Stimulated activated naive CD4-positive, alpha-beta T cell treated with Interleukin-2 at 50 U/mL for 16 hours (primary cell): ENCODE measurements at places on chromosomes 1 and 21.

- DNase-seq = no peak
Measured at GRCh38 chr1:147736883-147737282, 23.5 kb downstream of the GJA5 start.

GRCh38 chr1:28437264-28437923 is 67.9 kb downstream of the PHACTR4 start:
- DNase-seq = no peak

GRCh38 chr1:233180641-233181364 is 114.7 kb downstream of the PCNX2 start:
- no peak for DNase-seq

DNA sequence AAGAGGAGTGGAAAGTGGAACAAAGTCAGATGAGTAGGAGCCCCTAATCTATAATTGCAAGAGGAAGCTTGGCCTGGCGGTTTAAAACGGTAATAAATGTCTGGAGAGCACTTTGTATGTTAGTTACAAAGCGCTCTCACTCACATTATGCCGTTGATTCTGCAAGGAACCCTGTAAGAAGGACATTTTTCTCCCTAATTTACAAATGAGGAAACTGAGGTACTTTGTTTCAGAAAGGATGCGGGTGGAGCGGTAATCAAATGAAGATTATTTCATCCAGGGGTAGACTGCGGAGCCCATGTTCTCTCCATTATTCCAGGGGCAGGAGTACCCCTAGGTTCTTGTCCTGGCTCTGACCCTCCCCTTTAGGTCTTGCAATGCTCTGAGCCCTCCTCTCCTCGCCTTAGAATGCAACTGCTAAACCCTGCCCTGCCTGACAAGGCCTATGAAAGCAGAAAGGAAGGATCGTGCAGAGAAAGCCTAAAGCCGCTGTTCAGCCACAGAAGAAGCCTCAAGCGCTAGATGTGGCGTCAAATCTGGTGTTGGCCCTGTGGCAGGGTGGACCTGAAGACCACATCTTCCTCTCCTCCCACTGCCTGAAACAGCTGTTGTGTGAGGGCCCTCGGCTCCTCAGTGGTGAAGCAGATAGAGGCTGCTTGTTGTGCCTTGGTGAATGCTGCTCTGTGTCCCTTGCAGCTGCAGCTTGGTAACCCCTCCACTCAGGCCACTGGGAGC is 588 bp upstream of the PACC1 start:
- DNase-seq = no peak

DNA sequence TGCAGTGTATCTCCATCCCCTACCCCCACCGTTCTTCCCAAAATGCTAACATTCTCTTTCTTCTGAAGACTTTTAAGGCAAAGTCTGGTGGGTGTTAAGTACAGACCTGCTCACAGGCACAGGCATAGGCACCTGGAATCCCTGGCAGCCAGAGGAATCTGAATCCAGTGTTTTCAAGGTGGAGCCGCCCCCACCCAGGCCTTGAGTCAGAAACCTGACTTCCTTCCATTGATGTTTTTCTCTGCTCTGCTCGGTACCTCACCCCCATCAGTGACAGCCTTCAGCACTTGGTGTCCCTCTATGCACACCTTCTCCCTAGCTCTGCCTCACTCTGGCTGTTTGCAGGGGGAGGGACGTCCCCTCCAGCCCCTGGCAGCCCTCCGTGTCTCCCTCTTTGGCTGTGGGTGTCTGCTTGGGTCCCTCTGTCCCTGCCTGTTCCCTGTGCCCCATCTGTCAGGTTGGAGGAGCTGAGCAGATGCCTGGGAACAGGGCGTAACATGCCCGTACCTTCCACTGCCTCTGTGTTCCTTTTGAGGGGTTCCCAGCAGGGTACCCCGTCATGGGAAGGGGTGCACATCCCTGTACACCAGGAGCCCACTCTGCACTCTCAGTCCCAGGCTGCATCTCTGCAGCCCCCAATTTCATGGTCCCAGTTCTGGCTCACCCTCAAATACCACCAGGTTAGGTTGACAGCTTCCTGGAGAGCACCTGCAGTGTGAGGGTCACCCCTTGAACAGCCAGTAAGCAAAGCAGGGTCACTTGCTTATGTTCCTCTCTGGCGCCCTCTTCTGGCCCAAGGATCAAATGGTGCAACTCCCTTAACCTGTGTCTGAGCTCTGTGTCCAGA is 6.7 kb downstream of the NCDN start:
- peak; percentile 70 for DNase-seq

DNA sequence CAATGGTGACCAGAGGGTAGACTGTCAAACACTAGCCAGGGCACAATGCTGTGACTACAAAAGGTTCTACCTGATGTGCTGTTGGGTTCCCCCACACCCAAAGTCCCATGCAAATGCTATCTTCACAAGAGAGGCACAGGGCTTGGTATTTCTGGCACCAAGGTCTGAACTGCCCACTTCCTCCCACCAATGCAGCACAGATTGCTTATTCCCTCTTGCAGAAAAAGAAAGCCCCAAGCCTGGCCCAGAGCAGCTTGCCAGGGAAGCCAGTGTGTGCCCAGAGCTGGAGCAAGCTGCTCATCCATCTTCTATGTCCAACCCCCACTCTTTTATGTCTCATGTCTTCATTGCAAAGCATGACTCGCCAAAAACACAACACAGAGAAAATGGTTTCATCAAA is 149.4 kb upstream of the CAMK1G start:
- no peak for DNase-seq

DNA sequence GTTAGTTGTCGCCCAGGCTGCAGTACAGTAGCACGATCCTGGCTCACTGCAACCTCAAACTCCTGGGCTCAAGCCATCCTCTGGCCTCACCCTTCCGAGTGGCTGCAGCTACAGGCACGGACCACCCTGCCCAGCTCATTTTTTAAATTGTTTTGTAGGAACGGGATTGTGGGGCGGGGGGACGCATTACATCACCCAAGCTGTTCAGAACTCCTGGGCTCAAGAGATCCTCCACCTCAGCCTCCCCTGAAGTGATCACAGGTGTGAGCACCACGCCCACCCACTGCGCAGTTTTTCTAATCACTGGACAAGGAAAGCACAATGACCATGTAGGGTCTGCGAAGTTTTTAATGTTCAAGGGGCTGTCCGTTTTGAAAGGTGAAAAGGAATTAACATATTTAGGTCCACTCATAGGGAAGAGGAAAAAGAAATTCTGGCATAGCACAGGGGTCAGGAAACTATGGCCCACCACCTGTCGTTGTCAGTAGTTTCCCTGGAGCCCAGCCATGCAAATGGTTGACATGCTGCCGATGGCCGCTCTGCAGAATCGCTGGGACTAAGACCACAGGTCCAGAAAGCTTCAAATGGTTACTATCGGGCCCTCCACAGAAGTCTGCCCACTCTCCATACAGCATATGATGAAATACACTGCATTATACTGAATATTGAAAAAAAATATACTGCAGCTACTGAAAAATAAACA is 26.0 kb downstream of the SETD4 start:
- no peak for DNase-seq

DNA sequence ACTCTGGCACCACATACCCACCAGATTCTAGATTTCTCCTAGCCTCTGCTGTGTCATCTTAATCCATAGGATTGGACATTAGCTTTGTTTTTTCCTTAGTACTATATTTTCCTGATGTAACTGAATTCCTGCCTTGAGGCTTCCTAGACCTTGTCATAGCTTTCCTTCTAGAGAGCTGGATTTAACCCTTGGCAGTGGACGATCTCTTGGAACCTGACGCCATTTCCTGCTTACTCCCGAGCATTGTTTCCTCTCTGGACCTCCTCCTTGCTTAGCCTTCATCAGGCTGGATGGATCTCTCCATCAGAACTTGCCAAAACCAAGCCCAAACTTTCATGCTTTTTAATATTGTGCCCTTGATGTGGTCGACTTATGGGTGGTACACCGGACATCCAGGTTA is 1.5 kb downstream of the APOBEC4 start:
- DNase-seq = no peak

DNA sequence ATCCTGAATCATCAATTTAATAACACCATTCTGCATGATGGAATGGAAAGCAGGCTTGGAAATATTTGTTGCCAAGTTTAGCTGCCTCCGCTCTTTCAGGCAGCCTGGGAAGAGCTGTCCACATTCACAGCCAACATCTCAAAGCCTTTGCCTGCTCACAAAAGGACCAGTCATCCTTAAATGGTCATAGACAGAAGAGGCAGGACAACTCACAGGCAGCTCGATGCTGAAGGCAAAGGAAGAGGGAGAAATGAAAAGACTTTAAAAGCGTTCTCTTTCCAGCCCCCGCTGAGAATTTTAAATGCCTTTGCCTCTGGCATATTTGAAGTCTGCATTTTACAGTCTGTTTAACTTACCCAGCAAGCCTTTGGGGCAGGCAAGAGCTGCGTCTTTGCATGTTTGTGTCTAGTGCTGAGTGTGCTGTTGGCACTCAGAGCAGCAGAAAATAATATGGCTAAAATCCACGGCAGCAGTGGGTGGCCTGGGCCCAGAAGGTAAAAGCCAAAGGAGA is 68.9 kb downstream of the NMNAT2 start:
- no peak for DNase-seq

- no peak for DNase-seq
Measured at GRCh38 chr1:202713110-202713509, 2.9 kb upstream of the SYT2 start.

DNA sequence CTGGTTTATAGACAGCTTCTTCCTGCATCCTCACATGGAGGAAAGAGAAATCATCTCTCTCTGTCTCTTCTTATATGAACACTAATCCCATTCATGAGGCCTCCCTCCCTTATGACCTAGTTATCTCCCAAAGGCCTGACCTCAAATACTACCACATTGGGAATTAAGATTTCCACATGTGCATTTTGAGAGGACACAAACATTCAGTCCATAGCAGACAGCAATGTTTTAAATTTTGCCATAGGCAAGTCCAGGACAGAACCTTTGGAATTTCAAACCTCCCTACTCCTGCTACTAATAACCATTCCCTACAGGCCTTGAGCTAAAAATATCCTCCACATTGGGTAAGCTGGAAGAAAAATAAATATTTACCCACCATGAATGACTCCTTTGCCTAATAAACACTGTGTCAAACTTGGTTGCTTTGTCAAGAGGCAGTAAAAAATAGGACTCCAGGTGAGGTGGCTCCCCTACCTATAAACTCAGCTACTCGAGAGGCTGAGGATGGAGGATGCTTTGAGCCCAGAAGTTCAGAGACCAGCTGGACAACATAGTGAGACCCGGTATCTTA is 113.7 kb downstream of the ZNF281 start:
- no peak for DNase-seq

DNA sequence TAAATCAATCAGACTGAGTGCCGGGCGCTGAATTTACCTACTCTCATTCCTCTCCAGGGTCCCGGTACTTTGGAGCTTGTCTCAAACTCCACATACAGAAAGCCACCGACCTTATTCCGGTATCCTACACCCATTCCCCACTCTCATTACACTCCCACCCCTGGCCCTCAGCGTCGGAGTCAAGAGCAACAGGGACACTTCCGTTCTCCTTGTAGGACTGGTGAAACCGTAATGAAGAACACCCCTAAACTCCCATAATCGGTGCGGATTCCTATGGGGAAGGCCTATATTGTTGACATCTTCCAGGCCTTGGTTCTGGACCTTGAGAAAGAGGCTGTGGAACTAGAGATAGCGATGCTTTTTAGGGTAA is 798 bp downstream of the ZBED6 start:
- DNase-seq = no peak

- DNase-seq = no peak
Measured at GRCh38 chr1:12539320-12539704, 78.7 kb downstream of the DHRS3 start.

GRCh38 chr1:152343006-152343405 is 16.8 kb downstream of the FLG2 start:
- DNase-seq = no peak

DNA sequence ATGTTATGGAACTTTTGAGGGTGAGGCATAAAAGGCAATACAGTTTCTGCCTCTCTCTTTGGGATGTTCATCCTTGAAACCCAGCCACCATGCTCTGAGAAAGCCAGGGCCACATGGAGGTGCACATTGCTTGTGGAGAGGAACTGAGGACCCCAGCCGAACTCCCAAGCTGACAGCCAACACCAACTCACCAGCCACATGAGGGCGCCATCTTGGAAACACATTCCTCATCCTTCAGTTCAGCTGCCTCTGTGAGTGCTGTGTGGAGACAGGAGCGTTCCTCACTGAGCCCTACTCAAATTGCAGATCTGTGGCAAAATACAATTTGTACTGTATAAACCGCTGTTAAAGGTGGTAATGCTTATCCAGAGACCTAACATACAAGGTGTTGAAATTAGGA is 137.5 kb downstream of the GABPA start:
- no peak for DNase-seq

DNA sequence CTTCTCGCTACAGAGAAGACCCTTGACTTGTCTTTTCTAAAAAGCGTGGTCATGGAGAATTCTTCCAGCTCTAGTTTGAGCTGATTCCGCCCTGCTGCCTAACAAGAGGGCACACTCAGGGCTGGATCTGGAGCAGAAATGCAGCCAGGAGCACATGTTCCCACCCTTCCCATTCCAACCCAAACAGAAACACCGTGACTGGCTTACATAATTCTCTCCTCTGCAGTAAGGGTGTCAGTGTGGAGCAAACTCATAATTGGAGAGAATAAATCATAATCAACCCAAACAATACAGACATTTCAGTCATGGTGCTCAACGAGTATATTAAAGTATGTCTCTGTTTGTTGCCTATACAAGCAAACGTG is 34.5 kb downstream of the CTNNBIP1 start:
- no peak for DNase-seq

DNA sequence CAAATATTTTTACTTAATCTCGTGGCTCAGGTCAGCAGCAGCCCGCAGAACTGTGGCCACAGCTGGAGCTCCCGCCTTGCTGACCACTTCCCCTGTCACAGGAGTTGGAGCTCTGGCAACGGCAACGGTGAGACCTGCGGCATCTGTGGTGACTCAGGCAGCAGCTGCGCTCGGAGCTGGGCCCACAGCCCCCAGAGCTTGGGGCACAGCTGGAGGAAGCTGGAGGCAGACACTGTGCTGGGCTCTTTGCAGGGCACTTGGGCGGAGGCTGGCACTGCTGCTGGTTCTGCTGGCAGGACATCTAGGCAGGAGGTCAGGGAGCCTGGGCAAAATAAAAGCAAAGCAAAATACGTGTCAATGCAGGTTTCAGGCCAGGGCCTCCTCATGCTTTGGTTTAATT is at the start of gene LCE3A:
TSS of gene LCE3A (minus strand) at position 301 of the 400 bp plus-strand sequence. CDS start at position 301, 0 bp downstream.
- DNase-seq = no peak

DNA sequence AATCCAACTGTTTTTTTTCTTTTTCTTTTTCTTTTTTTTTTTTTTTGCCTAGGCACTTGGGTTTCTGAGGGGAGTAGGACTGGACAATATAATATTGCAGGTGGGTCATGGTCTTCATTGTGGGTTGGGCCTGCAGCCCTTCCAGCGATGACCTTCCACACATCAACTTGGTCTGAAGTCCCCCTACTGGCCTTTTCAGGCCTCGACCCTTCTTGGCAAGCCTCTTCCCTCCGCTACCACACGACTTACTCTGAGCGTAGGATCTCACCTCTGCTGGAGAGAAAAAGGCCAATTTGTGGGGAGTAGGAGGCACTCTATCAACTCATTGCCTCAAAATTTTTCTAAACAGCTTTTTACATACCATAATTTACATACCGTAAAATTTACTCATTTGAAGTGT is 51.1 kb upstream of the GRIK3 start:
- no peak for DNase-seq
